ENCODE measurements at places on chromosomes 4 and X.

GRCh38 chrX:10618961-10619360 lies 1.4 kb downstream of the MID1 start:
- no peak for DNase-seq

DNA sequence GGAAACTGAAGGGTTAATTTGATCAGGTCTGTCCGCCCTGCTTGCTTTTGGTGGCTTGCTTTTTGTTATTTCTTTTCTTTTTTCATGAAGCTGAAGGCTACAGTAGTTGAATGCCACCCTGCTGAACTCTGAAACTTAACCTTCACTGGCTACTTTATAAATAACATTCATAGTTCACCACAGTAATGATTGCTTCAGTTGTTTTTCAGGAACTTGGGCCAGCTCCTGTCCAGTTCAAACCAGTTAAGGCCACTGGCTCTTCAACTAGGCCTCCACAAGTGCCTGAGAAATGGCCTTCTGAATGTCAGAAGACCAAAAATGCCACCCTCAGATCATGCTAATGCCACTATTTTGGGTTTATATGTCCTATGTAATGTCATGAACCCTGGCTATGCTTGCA lies 7.7 kb upstream of the ASB9 start:
- DNase-seq = no peak

DNA sequence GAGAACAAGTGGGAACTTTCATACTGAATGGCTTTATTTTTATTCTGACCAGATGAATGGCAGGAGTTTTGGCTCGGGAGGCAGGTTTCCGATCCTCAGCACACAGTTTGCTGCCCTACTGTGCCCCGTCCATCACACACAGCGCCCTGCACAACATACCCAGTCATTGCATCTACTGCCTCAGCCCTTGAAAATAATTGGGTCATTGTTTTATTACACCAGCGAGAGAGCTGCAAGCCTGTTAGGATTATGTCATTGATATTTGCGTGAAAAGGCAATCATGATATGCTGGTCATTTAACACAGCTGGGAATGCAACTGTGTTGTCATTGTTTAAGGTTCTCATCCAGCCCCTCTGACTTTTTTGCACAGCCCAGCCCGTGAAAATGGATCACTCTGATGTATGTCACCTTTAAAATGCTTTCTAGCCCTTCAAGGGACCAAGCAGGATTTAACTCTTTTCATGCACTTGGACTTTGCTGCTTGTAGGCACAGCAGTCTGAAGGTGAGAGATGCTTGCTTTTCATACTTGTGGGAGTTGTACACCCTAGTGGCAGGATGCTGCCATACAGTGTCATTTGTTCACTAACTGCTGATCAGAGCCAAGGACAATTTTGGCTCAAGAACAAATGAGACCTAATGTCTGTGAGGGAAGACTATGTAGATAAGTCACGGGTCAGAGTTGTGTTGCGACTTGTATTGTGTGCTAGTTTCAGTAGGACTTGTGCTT lies 62.3 kb downstream of the RTL9 start:
- no peak for DNase-seq

DNA sequence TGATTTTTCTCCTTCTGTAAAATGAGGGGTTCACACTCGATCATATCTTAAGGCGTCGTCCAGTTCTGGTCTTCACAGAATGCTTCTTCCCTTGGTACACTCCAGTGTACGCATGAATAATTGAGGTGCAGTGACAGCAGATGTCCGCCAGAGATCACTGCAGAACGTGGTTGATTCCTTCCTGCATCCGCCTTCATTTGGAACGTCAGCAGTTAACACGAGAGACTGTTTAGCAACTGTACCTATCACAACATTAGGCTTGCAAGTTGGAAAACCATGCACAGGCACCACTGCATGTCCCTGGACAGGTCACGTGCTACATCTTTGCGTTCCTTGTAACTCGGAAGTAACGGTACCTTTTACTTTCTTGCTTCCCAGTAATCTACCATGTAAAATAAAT lies 66.0 kb upstream of the GEMIN8 start:
- DNase-seq = no peak
